ENCODE measurements at places on chromosomes 13 and 19.

DNA sequence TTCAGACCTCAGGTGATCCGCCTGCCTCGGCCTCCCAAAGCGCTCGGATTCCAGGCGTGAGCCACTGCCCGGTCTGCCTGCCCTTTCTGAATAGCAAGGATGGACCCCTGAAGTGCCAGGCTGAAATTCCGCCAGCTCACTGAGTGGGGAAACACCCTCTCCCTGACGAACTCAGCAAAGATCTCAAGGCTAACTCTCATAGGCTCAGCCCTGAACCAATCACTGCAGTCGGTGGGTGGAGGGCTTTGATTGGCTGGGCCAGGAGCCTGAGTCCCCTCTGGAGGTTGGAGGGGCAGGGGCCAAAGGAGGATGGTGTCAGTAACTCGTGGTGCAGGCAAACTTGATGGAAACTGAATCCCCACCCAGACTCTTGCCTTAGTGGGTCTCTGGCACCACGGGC is 11.2 kb upstream of the COMP start:
- DNase-seq: no peak

DNA sequence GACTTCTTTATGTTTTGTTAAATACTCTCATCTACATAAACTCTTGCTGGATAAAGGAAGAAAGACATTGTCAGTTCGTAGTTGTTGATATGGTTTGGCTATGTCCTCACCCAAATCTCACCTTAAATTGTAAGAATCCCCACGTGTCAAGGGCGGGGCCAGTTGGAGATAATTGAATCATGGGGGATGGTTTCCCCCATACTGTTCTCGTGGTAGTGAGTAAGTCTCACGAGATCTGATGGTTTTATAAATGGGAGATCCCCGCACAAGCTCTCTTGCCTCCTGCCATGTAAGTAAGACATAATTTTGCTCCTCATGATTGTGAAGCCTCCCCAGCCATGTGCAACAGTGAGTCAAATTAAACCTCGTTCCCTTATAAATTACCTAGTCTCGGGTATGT is 3.6 kb downstream of the ADGRE1 start:
- DNase-seq: no peak

DNA sequence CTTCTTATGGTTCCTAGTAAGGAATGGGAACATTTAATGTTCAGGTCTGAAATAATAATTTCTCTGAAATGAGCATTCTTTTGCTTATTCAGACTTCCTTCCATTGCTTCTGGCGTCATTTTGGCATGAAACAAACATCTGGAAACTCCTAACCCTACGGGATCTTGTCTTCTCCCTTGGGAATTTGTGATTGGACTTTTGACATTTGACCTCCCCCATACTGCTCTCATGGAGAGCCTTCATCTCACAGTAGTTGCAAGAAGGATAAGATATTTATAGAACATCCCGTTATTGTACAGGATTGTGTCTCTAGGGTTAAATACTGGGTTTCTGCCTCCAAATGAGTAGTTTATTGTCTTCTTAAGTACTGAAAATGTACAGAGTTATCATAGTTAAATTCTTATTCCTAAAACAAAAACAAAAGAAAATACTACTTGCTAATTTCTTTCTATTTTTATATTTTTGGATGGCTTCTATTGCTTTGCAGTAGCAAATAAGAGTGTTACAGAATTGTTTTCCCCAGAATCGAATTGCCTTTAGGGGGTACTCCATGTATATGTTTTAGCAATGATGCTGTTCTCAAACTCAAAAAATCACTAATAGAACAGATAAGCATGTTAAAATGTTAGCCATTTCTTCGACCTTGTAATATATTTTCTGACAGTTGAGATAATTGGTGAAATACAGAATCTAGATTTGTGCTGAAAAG is 366.8 kb downstream of the DLEU7 start:
- DNase-seq: no peak

GRCh38 chr13:90867336-90867683 is 480.2 kb upstream of the MIR17HG start:
- DNase-seq: peak; percentile 58

- DNase-seq: no peak
Observed at GRCh38 chr13:56670563-56670962, 470.2 kb upstream of the PRR20A start.

GRCh38 chr13:58318495-58319167 is 687.1 kb downstream of the PCDH17 start:
- DNase-seq: no peak

GRCh38 chr19:14328406-14328805 is 52.8 kb upstream of the ADGRE5 start:
- no peak for DNase-seq

DNA sequence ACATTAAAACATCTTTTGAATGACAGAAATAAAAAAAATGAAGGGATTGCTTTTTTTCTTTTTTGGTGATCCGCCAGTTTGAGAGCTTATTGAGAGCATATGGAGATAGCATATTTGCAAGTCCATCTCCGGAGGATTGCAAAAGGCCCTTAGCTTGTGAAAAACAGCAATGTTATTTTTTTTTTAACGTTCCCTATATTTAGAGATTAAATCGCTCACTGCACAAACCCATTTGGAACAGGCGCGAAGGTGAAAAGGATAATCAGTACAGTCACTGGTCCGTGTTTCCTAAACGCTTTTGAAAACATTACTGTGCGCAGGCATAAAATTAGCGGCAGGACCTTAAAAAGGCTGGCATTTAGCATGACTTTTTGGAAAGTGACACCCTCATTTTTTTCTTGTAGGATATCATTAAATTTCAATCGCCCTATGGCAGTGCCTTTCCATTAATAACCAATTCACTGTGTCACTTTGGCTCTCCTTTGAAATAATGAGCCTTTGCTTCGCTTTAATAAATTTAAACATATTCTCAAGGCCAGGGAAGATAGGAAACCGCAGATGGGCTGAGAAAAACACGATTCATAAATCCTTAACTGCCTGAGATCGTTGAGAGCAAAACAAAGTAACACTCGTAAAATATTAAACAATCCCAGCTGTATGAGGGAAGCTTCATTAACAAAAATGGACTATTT is 342.2 kb downstream of the DACH1 start:
- peak; percentile 51 for DNase-seq

- peak; percentile 56 for DNase-seq
Observed at GRCh38 chr19:3284759-3285646, 60.5 kb downstream of the CELF5 start.

DNA sequence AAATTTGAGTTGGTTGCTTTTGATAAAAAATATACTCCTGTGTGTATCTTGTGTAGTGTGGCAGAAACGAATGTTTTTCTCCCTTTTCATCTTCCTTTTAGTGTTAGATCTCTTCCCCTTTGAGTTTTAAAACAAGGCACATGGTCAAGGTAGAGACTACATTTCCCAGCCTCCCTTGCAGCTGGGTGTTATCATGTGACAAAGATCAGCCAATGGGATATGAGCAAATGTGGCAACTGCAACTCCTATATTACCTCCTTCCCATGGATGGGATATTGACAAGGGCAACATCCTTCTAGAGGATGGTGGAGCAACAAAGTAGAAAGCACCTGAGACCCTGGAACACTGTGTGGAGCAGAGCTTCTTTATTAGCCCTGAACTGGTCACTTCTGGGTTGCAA is 42.4 kb downstream of the ADGRE3 start:
- DNase-seq: no peak

GRCh38 chr13:33250609-33251008 is 34.9 kb downstream of the STARD13 start:
- DNase-seq: no peak

DNA sequence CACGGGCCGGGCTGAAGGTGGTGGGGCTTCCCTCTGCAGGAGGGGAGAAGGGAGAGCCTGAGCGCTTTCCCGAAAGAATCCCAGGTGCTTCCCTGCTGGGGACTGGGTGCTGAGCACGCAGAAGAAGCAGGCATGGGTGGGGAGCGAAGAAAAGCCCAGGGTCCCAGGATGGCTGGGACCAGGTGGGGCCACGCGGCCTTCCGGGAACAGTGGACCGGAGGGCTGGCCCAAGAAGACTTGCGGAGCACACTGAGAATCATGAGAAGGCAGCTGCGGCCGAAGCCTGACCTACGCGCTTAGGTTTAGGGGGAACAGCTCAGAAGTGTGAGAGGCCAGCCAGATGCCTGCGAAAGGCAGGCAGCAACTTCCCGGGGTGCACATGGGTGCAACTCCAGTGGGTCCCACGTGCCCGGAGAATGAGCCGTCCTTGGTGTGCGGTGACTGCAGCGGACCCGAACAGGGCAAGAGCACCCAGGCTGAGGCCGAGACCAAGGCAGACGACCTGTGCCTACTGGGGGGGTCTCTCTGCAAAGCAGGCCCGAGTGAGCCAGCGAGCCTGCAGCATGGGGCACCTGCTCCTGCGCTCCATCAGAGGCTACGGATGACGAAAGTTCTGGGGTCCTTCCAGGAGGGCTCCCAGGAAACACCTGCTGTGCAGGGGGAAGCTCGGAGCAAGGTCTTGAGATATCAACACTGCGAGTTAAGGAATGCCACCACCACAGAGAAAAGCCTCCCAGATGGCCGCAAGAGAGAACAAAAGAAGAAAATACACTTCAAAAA is 52.4 kb downstream of the MLLT1 start:
- no peak for DNase-seq

- DNase-seq: peak; percentile 68
Observed at GRCh38 chr19:37933937-37934358, 26.9 kb downstream of the SIPA1L3 start.
